ENCODE measurements at places on chromosomes 3 and 15.

GRCh38 chr15:89383365-89384175 lies 48.9 kb upstream of the POLG start:
- peak; percentile 78 for DNase-seq

GRCh38 chr15:92930054-92930621 lies 30.0 kb downstream of the CHD2 start:
- DNase-seq, result no peak

GRCh38 chr15:87743562-87743961 lies 513.0 kb downstream of the NTRK3 start:
- DNase-seq, result no peak

DNA sequence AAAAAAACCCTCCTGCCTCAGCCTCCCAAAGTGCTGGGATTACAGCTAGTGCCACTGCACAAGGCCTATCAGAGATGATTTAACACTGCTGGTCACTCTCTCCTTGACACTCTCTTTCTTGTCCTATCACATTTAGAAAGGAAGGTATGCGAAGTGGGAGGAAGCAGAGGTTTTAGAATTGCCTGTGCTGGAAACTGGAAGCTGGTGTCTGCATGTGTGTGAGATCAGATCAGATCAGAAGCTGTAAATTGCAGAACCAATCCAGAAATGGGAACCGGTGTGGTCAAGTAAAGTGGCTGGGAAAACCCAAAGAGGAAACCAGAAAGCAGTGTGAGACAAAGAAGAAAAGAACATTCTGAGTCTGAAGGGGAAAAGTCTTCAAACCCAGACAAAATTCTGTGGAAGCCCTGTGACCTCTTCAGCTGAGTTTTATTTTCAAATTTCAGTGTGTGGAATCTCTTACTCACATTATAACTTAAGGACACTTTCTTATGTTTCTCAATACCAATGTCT lies 2.8 kb downstream of the EFHB start:
- no peak for DNase-seq

DNA sequence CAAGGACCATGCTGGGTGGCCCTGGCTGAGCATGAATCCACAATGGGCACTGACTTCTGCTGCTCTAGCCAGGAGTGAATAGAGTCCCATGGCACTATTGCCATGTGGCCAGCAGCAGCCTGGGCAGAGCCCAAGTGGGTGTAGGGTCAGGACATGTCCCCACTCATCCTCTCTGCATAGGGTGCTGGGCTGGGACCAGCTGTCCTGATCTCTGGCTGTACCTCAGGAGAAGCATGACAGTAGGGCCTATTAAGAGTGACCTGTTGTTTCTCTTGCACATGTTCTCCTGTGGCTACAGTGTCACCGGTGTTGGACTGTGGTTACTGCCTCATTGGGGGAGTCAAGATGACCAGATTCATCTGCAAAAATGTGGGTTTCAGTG lies 46.9 kb downstream of the DLEC1 start:
- no peak for DNase-seq

- DNase-seq, result no peak
Measured at GRCh38 chr3:52881871-52882270, 15.5 kb downstream of the STIMATE start.

GRCh38 chr3:61369678-61370077 lies 118.4 kb upstream of the FHIT start:
- no peak for DNase-seq

DNA sequence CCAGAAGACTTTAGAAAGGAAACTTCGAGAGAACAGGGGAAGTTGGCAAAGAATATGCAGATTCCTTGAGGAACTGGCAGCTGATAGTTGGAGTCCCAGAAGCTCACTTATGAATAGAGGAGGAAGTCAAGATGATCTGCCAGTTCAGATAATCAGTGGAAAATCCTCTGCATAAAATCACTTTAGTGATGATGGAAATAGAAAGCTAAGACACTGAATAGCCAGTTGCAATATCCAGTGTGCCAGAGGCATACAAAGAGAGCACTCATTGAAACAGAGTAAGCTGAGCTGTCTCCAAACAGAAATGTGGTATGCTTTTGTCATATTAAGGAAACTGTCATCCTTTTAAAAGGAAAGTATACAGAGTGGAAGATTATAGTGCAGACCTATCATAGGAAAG lies 1207.6 kb downstream of the OTOL1 start:
- DNase-seq, result no peak

GRCh38 chr3:65723985-65724384 lies 314.7 kb downstream of the MAGI1 start:
- DNase-seq, result no peak

DNA sequence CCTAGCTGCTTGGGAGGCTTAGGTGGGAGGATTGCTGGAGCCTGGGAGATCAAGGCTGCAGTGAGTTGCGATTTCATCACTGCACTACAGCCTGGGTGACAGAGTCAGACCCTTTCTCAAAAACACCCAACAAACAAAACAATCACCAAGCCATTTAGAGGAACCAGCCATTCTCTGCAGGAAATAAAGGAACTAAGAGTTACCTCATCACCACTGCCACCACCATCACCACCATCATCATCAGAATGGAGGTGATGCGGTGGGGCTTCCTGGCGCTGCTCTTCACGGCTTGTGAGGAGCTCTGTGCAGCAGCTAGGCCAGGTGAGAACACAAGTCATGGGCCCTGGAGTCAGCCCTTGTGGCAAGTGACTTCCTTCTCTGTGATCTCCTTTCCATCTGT lies 37.7 kb upstream of the KLHL25 start:
- no peak for DNase-seq

GRCh38 chr3:16670191-16670590 lies 65.0 kb upstream of the DAZL start:
- no peak for DNase-seq

DNA sequence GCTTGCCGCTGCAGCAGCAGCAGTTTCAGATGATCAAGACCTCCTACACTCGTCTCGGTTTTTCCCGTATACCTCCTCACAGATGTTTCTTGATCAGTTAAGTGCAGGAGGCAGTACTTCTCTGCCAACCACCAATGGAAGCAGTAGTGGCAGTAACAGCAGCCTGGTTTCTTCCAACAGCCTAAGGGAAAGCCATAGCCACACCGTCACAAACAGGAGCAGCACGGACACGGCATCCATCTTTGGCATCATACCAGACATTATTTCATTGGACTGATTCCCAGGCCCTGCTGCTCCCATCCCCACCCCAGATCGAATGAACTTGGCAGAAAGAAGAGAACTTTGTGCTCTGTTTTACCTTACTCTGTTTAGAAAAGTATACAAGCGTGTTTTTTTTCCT lies 17.6 kb downstream of the CALML4 start:
- DNase-seq, result peak; percentile 72

GRCh38 chr15:68590721-68591389 lies 12.1 kb downstream of the CORO2B start:
- DNase-seq, result no peak

DNA sequence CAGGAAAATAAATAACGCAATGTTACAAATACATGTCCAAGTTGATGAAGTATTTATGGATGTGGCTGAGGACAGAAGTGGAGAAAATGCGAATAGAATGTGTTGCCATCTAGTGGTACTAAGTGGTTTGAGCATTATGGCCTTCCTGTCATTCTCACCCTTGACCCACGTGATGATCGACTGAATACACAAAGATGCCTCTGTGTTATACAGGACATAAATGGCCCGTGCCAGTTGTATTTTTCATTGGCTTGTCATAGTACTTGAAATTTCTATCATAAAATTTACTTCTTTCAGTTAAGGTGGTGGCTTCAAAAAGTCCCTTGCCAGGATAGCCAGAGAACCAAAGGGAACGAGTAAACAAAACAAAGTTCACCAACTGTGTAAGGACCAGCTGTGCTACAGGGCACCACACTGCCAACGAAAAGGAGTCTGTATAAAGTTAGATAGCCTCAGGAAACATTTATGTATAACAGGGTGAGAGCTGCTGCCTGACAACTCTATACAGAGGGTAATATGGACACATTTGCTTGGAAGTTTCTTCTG lies 103.7 kb downstream of the MYH15 start:
- DNase-seq, result peak; percentile 68

GRCh38 chr3:18623220-18623619 lies 198.1 kb upstream of the SATB1 start:
- no peak for DNase-seq

- DNase-seq, result no peak
Measured at GRCh38 chr3:74001436-74001835, 376.7 kb upstream of the PDZRN3 start.

DNA sequence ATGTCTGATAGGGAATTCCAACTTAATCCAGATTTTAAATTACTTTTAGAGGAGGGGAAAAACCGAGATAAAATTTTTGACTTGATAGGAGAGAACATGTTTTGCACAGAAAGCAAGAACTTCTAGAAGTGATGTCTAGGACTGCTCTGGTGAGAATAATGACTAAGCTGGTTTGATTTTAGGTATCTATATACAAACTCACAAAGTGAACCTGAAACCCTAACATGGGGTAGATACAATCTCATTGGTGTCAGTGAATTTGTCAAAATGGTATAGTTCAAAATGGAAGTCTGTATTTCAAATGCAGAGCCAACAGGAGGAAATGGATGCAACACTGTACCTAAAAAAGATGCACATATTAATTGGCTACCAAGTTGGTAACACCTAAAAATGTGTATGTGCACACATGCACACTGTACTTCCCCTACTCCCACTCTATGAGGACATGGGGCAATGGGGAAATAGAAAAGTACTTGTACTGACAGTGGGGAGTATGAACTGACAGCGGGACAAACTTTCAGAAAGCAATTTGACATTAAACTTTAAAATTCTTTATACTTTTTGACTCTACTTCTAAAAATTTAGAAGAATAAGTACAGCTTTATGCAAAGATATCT lies 53.0 kb downstream of the NR1I2 start:
- DNase-seq, result no peak

DNA sequence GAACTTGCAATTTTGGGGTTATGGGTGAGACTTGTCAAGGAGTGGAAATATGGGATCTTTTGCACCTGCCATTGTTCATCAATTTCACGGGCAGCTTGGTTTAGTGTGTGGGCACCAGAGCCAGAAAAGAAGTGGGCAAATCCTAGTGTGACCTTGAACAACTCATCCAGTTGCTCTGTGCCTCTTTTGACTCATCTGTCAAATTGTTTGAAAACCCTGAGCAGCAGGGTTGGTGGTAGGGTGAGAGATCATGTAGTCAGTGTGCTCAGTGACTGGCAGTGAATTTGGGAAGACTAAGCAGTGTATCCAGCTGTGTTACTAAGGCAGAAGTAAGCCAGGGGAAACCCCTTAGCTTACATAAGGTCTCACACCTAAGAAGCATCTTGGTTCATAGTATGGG lies 293.0 kb upstream of the TRIM42 start:
- no peak for DNase-seq

All from left lung (tissue), 14 donors.